Bone marrow (tissue), 2 donors: ENCODE measurements at places on chromosomes 11 and 22.
A peak's percentile ranks its signal among the peaks of the same experiment; 100 is the strongest.

DNA sequence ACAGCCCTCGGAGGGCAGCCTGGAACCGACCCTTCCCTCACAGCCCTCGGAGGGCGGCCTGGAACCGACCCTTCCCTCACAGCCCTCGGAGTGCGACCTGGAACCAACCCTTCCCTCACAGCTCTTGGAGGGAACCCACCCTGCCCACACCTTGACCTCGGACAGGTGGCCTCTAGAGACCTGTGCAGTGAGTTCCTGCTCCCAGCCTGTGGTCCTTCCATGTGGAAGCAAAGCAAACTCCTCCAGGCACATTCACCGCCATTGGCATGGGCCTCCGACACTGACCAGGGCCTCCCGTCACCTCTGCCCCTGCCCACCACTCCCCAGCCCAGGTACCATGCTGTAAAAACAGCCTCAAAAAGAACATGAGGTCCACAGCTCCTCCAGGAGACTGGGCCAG lies 272.1 kb downstream of the BRD1 start:
- no peak for DNase-seq

DNA sequence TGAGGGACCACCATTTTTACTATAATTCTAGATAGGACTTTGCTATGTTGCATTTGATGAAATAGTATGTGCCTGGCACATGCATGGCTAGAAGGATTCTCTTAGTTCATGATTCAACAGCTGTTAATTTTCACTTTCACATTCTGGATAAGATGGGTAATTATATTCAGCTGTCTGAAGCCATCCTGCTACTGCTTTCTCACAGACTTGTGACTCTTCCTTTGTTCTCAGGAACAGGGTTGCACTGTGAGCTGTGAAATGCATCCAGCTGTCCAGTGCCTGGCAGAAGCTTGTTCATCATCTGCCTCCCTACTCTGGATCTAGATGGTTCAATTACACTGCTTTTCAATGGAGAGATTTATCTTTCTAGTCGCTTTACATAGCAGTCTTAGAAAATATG lies 610.1 kb upstream of the ANO5 start:
- DNase-seq: no peak

GRCh38 chr11:104866815-104867214 lies 31.4 kb downstream of the CASP12 start:
- no peak for DNase-seq

DNA sequence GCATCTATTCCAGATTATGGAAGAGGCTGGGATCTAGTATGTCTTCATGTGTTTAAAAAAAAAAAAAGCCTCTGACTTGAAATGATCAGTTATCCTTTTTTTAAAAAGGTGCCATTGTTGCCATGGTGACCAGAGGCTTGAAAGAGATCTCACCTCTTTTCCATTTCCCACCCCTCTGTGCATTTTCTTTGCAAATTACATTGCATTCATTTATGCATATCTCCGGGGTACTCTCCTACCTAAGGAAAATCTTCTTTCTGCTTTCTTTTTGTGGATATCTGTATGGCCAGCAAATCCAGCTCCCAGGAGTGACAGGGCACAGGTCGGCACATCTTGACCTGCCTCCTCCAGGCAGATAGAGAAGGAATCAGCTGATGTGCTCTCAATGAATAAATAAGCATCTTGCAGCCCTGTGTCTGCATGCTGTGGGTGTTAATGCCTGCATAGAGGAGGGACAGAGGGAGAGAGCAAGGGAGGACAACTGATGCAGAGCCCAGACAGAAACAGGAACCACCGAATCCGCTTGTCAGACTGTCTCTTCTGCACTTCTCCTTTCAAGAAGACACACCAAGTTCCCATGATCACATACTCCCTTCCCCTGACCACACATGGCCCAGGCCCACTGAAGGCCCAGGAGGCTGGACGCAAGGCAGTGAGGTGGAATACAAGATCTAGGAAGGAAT lies 50.9 kb downstream of the CWC15 start:
- DNase-seq: no peak

GRCh38 chr11:27276141-27276540 lies 86.9 kb downstream of the CCDC34 start:
- no peak for DNase-seq

GRCh38 chr11:87722756-87723565 lies 452.3 kb downstream of the RAB38 start:
- no peak for DNase-seq

DNA sequence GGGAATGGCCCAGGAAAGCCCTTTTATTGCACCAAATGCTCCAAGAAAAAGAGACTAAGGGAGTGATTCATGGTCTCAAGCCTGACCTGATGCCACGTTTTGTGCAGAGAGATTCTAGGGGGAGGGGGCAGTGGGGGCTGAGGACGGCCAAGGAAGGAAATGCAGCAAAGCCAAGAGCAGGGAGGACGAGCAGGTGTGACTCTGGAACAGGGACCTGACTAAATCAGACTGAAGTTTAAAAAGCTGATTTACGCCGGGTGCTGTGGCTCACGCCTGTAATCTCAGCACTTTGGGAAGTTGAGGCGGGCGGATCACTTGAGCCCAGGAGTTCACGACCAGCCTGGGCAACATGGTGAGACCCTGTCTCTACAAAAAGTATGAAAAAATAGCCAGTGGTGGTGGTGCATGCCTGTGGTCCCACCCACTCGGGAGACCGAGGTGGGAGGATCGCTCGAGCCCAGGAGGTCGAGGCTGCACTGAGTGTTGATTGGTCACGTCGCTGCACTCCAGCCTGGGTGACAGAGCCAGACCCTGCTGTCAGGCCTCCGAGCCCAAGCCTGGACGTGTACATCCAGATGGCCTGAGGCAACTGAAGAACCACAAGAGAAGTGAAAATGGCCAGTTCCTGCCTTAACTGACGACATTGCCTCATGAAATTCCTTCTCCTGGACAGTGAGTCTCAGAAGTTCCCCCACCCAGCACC lies 10.8 kb upstream of the IFITM3 start:
- no peak for DNase-seq

DNA sequence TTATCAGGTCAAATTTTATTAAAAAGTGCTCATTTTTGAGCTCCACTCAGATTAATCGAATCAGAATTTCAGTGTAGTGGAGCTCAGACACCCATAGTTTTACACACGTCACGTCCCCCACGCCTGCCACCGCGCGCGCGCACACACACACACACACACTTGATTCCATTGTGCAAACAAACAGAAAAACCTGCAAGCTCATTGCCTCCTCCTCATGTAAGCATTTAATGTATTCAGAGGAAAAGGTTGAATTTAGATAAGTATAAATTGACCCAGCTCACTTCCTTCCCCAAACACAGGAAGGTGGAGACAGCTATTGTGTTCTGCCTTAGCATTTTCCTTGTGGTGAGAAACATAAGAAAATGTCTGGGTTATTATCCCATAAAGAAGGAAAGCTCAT lies 336.7 kb downstream of the LUZP2 start:
- DNase-seq: no peak

DNA sequence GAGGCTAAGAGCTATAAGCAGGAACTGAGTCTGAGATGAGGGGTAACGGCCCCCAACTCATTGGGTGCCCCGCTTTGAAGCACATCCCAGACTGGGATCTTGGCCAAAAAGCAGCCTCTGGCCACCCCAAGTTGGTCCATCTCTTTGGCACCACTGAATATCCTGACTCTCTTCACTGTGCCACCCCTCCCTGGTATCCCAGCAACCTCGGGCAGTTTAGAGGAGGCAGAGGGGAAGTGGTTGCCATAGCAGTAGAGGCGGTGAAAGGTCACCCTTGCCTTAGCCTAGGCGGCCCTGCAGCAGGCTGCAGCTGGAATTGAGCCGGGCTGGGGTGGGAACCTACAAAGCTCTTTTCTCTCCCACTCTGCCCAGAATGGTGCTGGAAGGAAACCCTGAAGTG lies 1.1 kb downstream of the PELI3 start:
- peak; percentile 8 for DNase-seq

DNA sequence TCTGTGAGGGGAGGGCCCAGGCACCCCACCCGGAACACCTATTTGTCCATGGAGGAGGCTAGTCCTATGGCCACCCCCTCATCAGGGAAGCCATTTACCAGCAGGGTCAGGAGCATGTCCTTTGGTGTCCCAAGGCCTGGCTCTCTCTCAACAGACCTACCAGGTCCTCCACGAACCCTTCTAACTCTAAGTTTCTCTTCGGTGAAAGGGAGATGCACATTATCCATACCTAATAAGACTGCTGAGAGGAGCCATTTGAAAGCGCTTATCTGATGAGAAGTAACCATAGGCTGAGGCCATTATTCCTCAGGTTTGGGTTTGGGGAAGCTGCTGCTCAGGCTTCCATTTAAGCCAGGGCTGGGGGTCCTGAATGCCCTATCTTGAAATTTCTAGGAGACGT lies 9.2 kb upstream of the TOP3B start:
- DNase-seq: no peak

- no peak for DNase-seq
Observed at GRCh38 chr11:70423523-70424505, 25.5 kb downstream of the CTTN start.

GRCh38 chr11:105923252-105923651 lies 98.8 kb downstream of the MSANTD4 start:
- DNase-seq: no peak

GRCh38 chr22:17272511-17272991 lies 53.3 kb upstream of the ADA2 start:
- DNase-seq: no peak

DNA sequence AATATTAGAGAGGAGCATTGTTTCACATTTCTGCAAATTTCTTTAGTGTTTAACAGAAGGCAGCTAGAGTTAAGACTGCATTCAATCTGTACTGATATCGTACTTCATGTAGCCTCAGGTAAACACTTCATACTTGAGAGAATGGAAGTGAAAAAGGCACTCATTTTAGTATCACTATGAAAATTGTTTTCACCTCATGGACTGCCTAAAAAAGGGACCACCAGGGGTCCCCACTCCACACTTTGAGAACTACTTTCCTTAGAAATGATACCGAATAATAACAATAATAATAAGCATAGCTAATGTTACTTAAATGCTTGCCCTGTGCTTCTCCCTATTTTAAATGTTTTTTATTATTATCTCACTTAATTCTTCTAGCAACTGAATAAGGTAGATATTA lies 95.1 kb downstream of the BLID start:
- no peak for DNase-seq

DNA sequence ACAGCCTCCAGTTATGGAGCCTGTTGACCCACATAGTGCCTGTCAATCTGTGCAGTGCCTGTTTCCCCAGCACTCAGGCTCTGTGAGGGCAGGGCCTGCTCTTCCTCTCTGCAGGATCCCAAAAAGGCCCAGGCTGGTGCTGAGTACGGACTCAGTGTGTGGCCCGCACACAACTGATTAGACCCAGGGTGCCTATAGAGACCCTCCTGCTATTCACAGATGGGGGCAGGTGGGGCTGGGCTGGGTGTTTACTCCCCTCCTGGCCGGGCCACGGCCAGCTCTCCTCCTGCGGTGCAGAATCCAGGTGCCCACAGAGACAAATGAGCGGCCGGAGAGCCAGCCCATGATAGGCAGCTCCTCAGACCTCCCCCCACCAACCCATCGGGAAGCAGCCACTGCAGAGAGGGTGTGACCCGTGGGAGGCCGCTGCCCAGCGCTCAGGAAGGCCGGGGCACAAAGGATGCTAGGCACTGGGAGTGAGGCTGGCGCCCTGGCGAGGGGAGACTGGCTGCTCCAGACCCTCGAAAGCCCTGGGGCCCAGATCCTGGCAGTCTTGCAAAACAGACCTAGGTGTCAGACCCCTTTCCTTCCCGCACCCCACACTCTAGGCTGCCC lies 239.0 kb downstream of the CTTN start:
- DNase-seq: no peak

DNA sequence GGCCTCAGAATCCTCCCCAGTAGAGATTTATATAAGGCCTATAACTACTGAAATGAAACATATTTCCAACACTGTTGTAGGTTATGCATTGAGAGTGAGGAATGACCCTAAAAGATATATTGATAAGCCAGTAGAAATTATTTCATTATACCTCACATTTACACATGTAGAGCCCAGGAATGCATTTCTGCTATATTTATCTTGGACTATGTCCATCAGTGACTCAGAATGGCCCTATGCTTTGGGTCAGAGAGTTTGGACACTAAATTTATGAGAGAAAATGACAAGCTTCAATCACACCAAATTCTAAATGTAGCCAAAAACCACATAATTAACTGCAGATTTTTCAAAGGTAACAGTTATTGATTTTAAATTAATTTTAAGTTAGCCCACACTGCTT lies 761.9 kb downstream of the DLG2 start:
- DNase-seq: no peak

GRCh38 chr11:134835561-134835960 lies 423.5 kb upstream of the B3GAT1 start:
- DNase-seq: no peak
